Left ventricle myocardium superior (tissue), 1 donor: ENCODE measurements at places on chromosomes 6 and 20. TPM values are rescaled to one million over a fixed set of nuclear protein-coding genes. Genes with fewer than 3 reads are reported as not detected.
A peak's percentile ranks its signal among the peaks of the same experiment; 100 is the strongest.

TUBB1 gene
- total RNA-seq: 0.30 TPM

CNR1 gene
- total RNA-seq: 0.47 TPM

NRN1 gene
- 13.7 TPM for total RNA-seq

FGD2 gene
- 8.0 TPM for total RNA-seq

GRCh38 chr6:73169111-73169510 is 56.2 kb downstream of the KHDC1L start:
- no peak for DNase-seq

DNA sequence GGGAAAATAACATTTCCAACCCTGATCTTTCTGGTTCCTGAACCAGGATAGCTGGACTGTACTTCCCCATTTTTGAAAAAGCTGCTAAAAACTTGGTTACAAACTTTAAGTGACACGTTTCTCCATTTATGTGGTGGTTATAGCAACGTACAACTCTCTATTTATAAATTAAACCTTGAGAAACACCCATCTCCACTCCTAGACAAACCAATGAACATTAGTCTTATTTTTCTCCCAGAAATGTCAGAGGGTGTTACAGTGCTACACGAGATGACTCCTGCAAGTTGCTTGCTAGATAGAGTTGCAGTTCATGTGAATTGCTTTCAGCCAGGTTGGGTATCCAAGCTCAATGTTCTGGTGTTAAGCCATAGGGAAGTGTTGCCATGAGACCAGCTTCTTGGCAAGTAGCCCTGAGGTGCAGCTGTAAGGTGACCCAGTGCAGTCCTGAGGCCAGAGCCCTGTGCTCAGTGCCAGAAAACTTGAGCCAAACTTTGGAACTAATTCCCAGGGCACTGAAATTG is 51.3 kb upstream of the REV3L start:
- peak; percentile 77 for DNase-seq
